ENCODE measurements at places on chromosomes 12 and 14.

- no peak for DNase-seq
These were observed 96.0 kb downstream of the PTPRR start for GRCh38 chr12:70824511-70824910.

DNA sequence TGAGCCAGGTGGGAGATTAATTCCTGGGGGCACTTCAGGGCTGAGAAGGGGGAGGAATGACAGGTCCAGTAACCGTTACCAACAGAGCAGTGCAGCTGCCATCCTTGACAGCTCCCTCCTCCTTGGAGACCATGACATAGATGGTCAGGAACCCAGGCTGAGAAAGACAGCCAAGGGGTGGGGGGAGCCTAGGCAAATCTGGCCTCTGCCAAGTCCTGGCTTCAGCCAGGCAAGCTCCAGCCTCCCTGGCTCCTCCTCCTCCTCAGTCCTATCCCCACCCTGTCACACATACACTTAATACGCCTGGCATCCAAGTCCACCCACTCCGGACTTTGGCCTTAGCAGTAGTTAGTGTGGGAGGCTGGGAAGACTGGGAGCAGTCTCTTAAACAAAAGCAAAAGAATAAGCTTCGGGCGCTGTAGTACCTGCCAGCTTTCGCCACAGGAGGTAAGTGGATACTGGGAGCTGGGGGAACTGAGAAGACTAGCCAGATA lies at the start of gene RDH5:
Gene RDH5 (plus strand): TSS at position 323 of the 494 bp plus-strand sequence. CDS start 792 bp downstream, outside the sequence.
- no peak for DNase-seq

DNA sequence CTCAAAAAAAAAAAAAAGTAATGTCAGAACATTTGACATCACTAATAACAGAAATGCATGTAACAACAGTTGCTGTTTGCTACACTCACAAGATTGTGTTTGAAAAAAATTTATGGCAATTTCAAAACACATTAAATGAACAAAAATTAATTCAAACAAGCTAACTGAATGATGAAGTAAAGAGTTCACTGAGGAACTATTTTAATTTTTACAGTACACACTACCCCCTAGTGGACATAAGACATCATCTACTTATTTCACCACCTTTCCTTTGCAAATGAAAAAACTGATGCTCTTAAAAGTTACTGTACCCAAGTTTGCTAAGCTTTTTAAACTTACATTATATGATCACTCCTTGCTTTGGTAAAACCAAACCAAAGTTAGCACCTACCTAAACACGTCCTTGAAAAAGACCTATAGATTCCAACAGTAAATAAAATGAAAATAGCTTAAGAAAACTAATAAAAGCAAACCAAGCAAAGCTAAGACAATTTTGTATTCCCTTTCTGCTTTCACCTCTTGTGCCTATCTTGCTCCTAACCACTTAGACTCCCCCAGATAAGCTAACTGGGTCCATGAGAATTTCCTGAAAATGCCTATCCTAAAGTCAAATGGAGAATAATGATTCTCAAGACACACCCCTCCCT lies 22.2 kb downstream of the UBE2N start:
- DNase-seq, result no peak

DNA sequence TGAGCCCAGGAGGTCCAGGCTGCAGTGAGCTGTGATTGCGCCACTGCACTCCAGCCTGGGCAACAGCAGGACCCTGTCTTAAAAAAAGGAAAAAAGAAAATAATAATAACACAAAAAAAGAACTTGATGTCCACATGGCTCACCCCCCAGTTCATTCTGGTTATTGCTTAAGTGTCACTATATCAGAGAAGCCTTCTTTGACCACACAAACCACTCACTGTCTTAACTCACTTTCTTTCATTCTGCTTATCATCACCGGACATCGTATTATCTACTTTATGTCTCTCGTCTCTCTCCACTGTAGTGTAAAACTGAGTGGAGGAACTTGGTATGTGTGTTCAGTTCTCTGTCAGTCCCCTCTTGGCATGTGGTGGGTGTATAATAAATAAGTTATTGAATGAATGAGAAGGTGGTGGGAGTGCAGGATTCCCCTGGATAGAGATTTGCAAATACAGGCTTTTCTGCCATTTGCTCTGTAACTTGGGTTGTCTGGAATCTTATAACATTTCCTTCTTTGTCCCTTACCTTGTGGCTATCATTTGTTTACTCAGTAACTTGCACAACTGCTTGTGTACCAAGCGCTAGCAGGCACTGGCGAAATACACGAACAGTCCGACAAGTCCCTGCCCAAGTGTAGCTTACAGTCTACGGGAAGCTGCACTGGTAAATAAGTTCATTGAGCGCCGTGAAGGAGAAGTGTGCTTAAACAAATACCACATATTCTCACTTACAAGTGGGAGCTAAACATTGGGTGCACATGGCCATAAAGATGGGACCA lies 86.6 kb upstream of the TRAF3 start:
- no peak for DNase-seq

DNA sequence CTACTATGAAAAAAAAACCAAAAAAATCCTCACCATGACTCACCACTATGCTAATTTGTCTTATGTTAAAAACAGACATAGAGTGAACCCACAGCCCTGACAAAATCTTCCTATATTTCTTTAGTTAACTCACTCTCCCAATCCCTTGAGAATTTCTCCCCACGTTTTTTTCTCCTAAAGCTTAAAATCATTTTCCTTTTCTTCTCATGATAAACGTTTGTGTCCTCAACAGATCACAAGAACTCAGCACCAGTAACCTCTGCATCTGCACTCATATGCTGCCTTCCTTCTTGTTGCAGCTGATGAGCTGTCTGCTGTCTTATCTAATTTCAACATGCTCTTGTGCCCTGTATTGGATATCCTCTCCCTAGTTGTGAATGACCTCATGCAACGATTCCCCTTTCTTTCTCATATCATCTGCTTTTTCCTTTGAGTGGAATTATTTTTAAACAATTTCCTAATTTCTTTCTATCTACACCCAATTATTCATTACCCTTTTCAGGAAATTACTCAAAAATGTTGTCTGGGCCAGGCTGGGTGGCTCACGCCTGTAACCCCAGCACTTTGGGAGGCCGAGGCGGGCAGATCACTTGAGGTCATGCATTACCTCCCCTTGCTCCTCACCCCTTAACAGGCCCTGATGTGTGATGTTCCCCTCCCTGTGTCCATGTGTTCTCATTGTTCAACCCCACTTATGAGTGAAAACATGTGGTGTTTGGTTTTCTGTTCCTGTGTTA lies 427.5 kb upstream of the MGAT4C start:
- DNase-seq, result no peak

DNA sequence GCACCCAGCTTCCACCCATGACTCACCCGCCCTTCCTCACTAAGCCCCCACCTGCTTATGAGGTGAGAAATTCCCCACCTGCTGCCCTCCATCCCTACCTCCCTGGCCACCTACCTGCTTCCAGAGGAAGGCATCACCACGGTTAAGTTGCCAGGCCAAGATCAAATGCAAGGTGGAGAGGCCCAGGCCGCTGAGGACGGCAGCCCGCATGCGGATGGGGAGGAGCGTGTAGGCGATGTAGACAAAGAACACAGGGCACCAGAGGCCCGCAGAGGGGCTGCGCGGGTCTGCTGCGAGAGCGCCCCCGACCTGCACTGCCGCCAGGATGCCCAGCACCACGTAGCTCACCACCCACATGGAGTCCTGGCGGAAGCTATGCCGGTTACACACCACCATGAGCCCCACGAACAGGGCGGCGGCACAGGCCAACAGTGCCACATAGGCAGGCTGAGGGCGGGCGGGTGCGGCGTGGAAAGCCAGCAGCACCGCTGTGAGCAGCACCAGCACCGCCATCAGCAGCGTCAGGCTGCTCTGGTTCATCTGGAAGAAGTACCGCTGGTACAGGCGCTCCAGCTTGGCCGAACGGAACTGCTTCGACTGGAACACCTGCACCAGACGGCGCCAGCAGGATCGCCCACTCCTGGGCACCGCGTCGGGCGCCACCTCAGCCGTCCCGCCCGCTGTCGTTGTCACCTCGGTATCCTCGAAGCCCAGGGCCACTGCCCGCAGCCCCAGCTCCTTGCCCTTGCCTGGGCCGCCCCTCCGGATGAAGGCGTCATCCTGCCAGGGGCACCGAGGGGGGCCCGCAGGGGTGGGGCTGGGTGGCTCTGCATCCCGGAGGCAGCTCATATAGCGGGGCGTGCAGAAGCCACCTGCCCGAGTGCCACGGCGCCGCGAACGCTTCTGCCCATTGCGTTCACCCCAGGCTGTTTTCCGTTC lies 6.2 kb downstream of the ADCY6 start:
- no peak for DNase-seq

- DNase-seq, result no peak
These were observed 11.9 kb downstream of the PPP2R5C start for GRCh38 chr14:101773378-101773777.

DNA sequence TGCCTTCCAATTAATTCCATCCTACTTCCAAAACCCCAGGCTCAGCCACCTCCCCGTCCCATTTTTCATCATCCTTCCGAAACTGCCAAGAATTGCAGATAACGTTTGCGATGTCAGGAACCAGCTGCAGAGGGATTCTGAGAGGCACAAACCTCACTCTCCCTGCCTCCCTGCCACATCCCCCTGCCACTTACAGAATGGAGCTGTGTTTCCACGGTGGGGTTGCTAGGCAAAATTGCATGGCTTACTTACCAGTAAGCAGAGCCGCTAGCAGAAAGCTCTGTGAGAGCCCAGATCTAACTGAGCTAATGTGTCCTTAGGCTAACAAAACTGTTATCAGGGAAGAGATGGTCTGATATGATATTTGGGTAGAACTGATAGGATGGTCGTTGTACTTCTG lies 127.4 kb downstream of the KCNK10 start:
- no peak for DNase-seq

- no peak for DNase-seq
These were observed 65.5 kb downstream of the SVOP start for GRCh38 chr12:108955225-108955835.

DNA sequence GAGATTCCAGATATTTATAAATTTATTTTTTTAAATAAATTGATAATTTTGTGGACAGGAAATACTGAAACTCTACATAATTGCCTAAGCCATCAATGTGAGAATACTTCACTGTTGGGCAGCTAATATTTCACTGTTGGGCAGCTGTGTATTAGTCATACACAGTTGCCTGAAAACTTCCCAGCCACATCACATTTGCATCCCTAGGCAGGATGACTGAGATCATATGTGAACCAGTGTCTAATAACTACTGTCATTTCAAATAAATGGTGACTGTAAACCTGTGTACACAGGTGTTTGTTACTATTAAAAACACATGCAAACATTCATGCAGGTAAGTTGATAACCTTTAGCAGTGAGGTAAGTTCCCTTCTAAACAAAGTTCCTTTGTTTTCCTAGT lies 43.9 kb downstream of the TMTC3 start:
- no peak for DNase-seq

Data from stimulated activated CD8-positive, alpha-beta memory T cell treated with anti-CD3 and anti-CD28 coated beads, Interleukin-4, amount 100 ng/mL, for 1 hour (primary cell).